Activated T-cell treated with anti-CD3 and anti-CD28 coated beads, Interleukin-2, amount 50 U/mL, for 1 hour (primary cell): ENCODE measurements at places on chromosomes 7 and 10.
A peak's percentile ranks its signal among the peaks of the same experiment; 100 is the strongest.

GRCh38 chr7:140638173-140638791 is 2.3 kb downstream of the DENND2A start:
- DNase-seq = no peak

GRCh38 chr7:143130541-143130940 is 1.3 kb upstream of the PIP start:
- DNase-seq = no peak

DNA sequence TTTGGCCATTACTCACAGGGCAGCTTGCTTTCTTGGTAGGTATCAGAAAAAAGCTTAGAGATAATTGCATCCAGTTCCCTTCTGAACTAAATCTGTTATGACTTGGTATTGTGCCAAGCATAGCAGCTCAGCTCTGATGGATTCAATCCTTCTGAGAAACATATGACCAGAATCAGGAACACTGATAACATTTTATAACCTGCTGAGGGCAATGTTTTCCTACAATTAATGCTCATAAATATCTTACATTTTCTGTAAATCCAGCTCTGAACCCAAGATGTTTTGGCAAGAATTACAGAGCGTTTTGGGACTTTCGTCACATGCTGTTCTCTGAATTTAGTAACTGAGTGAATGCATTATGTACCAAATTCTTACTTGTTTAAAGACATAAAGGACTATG is 167.8 kb downstream of the KIF20B start:
- no peak for DNase-seq

- peak; percentile 16 for DNase-seq
Observed at GRCh38 chr7:157355784-157356511, 19.1 kb downstream of the DNAJB6 start.

GRCh38 chr10:106440355-106440754 is 724.2 kb downstream of the SORCS1 start:
- DNase-seq = no peak
